Cardiac fibroblast (primary cell): ENCODE measurements at places on chromosomes 5 and 9.
A peak's percentile ranks its signal among the peaks of the same experiment; 100 is the strongest.

- DNase-seq: no peak
These were observed 56.9 kb downstream of the ACER2 start for GRCh38 chr9:19465586-19466279.

DNA sequence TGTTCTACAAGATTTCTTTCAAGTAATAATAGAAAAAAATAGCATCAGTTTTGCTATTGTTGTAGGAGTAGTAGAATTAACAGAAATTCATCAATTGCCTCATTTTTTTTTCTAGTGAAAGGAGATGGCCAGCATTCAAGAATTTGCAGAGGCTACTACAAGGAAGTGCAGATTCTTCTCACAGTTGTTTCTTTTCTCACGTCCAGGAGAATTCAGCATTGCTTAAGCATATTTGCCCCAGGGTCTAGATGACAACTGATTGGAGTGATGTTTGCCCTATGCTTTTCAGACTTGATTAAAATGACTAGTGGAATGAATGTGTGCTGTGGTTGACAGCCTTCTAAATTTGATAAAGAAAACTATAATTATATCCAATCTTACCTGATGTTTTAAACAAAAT, 46.6 kb upstream of the SLC12A2 start:
- peak; percentile 27 for DNase-seq

DNA sequence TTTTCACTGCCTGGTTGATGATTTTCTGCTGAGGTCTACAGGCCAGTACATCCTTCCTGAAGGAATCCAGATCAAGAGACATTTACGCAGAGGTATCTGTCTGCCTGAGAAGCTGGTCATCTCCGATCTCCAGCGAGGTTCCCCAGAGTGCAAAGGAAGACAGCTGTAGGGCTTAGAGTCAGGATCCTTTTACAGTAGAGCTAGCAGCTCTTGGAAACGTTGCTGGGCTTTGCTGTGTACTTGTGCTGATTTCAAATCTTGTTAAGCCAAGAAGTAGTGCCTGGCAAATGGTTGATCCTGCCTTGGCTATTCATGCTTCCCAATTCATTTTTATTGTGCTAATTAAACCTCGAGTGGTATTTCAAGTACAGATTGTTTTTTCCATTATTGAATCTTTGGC, 48.9 kb downstream of the NTRK2 start:
- DNase-seq: no peak

DNA sequence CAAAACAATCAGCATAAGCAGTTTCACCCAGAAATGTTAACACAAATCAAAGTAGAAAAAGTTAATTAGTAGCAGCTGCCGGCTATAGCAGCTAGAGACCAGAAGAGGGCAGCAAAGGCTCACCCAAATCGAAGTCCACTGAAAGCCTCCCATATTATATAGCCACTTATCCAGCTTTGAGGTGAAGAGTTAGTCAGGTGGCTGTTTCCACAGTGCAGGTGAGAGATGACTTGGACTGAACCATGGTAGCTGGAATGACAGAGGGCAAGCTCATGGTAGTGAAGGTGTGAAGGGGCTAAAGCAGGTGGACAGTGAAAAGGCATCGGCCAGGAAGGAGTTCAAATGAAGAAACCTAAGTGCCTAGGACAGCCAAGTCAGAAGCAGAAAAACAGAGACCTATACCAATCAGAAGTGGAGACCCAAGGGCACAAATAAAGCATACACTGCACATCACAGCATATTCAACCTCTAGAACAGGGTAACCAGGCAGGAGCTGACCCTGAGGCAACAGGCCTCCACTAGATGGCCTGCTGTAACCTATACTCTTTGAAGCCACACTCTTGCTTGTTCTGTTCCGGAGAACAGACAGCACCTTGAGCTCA, 7.2 kb upstream of the RNF38 start:
- peak; percentile 78 for DNase-seq

GRCh38 chr9:17614903-17615302, 36.0 kb downstream of the SH3GL2 start:
- no peak for DNase-seq

GRCh38 chr5:175679411-175679810, 21.5 kb downstream of the HRH2 start:
- no peak for DNase-seq

DNA sequence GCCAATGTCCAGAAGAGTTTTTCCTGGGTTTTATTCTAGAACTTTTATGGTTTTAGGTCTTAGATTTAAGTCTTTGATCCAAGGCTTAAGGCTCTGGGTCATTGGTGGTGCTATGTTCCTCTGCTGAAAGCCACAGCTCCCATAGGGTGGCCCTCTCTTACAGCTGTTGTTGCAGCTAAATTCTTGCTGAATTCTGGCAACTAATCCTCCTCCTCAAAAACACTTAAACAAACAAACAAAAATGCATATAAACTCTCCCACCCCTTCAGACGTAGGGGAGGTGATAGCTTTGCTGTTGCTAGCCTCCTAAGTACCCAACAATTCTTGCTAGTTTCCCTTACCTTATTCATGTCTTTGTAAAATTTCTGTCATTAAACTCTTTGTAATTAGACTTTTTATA, 30.2 kb downstream of the IQGAP2 start:
- DNase-seq: no peak

DNA sequence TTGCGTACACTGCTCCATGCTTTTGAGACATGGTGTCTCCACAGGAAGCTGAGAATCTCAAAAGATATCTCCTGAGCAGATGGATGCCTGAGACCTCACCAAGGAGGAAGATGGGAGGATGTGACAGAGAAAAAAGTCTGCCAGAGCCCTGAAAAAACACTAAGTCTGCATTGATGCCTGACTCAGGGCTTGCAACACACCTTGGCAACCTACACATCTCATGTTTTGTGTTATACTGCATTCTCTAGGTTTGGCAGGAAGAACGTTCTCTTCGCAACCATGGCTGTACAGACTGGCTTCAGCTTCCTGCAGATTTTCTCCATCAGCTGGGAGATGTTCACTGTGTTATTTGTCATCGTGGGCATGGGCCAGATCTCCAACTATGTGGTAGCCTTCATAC, 19.2 kb downstream of the SLC22A4 start:
- DNase-seq: peak; percentile 90

- peak; percentile 73 for DNase-seq
These were observed 737.9 kb upstream of the ZNF608 start for GRCh38 chr5:125484272-125484741.

GRCh38 chr5:125410537-125411070, 664.2 kb upstream of the ZNF608 start:
- DNase-seq: no peak

- no peak for DNase-seq
These were observed 57.7 kb downstream of the MAT2B start for GRCh38 chr5:163563112-163563511.

DNA sequence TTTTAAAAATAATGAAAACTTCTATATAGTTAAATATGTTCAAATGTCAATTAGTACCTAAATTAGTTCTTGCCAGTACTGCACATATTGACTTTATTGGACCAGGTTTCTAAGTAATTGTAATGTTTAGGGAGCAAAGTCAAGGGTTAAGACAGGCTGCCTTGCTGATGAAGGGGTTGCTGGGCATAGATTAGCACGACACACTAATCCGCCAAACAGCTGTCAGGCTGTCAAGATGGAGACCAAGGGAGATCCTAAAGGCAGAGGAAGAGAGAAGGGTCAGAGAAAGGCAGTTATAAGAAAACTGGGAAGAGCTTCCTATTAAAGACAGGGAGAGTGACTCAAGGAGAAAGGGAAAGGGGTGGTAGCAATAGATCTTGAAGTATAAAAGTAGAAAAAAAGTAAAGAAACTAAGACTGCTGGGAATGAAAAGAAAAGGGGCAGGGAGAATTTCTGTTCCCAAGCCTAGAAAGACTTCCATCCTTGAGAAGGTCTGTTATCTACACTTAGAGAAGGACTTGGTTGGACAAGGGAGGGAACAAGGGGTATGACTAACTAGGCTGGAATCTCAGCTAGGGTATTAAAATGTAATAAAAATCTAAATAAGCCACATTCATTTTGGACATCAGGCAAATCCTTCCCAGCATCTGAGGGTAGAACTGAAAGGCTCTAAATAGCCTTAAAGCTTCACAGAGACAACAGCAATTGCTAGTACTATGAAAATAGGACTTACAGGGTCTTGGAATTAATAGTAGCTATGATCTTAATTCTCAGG, 188.7 kb downstream of the FBXL17 start:
- DNase-seq: peak; percentile 76

GRCh38 chr5:33827885-33828284, 63.9 kb downstream of the ADAMTS12 start:
- DNase-seq: peak; percentile 56

GRCh38 chr5:108432024-108432423, 50.1 kb upstream of the FBXL17 start:
- DNase-seq: no peak

GRCh38 chr5:14286574-14287421, 143.7 kb downstream of the TRIO start:
- DNase-seq: no peak

GRCh38 chr9:87564791-87565241, 67.1 kb downstream of the DAPK1 start:
- DNase-seq: no peak

DNA sequence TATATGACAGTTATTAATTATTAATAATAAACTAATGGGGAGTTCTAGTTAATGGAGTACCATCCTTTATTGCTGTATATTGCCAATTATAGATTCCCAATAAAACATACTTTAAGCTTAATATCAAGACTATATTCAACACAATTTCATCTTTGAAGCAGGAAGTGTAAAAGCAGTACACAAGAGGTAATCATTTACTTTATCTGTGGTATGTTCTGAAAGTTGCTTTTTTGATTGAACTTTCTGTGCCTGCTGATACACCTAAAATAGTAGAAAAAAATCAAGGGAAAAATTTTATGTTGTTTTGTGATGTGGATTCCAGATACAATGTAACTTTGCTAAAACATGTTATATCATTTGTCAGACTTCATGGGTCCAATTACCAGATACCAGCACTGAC, 58.0 kb downstream of the ACO1 start:
- DNase-seq: no peak

DNA sequence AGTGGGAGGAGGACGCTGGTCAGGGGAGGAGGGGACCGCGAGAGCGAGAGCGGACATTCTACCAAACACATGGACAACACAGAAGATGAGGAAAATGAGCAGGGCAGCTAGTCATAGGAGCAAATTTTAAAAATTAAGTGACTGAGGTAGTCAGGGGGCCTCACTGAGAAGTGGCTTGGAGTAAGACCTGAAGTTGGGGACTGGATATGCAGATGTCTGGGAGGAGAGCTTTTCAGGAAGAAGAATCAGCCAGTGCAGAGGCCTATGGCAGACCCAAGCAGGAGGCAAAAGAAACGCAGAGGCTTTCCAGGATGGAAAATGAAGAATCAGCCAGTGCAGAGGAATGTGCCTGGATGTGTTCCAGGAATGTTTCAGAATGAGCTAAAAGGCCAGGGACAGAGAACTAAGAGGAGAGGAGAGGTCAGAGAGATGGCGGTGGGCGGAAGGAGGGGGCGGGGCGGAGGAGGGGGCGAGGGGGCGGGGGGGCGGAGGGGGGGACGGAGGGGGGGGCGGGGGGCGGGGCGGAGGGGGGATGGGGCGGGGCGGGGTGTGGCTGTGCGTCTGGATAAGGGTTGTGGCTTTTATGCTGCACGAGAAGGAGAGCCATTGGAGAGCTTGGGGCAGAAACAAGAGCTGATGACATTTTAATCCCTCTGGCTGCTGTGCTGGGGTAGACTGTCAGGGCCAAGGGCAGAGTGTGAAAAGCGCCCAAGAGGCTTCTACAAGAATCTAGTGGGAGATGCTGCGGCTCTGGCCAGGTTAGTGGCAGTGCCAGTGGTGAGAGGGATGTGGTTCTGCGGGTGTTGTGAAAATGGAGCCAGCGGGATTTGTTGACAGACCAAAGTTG, 129.6 kb downstream of the KCNIP1 start:
- DNase-seq: peak; percentile 94

- DNase-seq: no peak
These were observed 13.4 kb upstream of the GRHPR start for GRCh38 chr9:37408933-37409710.

DNA sequence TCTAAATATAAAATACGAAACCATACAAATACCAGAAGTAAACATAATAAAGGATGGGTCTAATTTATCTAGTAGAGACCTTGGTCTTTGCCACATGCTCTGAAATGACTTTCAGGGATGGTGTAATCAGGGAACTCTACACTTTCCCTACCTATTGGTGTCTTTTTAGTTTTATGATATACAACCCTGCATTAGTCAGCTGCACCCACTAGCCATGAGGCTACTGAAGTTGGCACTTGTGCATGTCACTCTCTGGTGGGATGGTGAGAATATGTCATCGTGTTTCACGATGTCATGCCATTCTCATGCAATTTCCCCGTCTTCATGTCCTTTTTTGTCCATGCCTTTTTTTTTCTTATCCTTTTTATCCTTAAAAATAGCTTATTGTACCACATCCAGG, 234.9 kb upstream of the ACTBL2 start:
- no peak for DNase-seq

GRCh38 chr5:150523472-150524350, 15.8 kb downstream of the NDST1 start:
- DNase-seq: peak; percentile 86

GRCh38 chr5:78760366-78760765, 111.8 kb upstream of the LHFPL2 start:
- no peak for DNase-seq

DNA sequence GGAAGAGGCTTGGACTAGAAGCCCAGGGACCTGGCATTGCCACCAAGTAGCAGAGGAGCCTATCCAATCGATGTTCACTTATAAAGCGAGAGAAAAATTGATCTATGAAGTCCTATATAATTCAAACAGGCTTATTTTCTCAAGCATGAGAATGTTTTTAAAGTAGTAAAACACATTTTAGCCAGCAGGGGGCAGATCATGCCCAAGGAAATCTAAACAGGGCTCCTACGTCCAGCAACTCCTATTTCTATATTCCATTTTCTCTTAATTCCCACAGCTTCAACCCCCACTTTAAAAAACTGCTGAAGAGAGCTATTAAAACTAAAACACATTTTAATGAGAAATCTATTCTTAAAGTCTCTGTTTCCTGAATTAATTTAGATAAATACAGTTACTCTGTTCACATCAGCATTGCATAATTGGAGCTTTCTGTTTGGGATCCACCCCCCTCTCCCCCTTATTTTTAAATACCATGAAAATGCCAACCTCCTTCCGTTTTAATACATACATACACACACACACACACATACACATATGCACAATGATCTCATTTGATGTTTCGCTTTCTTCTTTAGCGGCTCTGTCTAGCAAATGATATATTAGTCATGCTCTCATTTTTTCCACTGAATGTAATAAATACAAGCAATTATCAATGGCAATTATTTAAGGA, 144.9 kb downstream of the MYO10 start:
- DNase-seq: peak; percentile 80

GRCh38 chr9:297104-297972, 82.7 kb downstream of the DOCK8 start:
- no peak for DNase-seq

- DNase-seq: no peak
These were observed 629.6 kb downstream of the PRELID2 start for GRCh38 chr5:145205546-145205945.

- no peak for DNase-seq
These were observed 46.7 kb downstream of the TNFSF8 start for GRCh38 chr9:114883709-114884108.
